Stimulated activated effector memory CD8-positive, alpha-beta T cell treated with anti-CD3 and anti-CD28 coated beads, Interleukin-12 subunit alpha, Interleukin-12 subunit beta, amount 100 ng/mL, for 72 hours (primary cell): ENCODE measurements at places on chromosomes 13 and 19.

DNA sequence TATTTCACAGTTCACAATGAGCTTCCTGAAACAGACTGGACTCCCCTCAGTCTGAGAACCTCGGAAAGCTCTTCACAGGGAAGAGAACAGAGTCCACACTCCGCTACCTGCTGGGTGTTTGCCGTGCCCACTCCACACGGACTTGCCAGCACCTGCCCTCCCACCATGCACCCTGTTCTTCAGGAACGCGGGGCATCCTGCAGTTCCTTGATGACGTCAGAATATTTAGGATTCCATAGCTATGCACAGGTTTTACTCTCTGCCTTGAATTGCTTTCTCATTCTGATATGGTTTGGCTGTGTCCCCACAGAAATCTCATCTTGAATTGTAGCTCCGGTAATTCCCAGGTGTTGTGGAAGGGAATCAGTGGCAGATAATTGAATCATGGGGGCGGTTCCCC lies 74.4 kb upstream of the FARP1 start:
- no peak for DNase-seq

DNA sequence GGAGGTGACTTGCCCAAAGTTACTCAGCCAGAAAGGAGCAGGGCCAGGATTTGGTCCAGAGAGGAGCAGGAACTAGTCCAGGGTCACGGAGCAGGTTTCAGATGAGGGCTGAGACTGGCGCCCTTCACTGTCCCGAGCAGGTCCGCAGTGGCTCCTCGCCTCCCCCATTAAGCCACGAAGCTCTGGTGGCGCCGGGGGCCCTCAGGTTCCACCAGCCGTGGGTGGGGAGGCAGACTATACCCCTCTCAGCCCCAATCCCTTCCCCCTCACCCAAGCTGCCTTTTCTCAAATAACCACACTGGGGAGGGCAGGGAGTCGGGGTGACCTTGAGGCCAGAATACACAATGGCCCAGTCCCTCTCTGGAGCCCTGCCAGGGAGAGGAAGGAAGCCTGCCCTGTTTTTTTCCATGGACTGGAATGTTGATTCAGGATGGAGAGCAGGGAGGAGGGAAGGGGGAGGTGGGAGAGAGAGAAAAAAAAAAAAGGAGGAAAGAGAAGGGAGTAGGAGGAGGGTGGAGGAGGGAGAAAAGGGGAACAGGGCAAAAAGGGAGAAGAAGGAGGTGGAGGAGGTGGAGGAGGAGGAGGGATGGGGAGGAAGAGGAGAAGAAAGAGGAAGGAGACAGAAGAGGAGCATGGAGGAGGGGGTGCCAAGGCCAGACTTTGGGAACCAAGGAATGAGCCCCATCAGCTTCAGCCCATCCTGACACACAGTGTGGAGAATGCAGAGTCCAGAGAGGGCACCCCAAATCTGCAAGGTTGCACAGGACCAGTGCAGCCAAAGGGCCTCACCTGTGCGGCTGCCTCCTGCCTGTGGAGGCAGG lies 19.7 kb downstream of the CEACAM16 start:
- no peak for DNase-seq

GRCh38 chr19:39840492-39840891 lies 5.7 kb downstream of the FBL start:
- DNase-seq = no peak

- DNase-seq = no peak
Measured at GRCh38 chr13:52931131-52931530, 82.7 kb upstream of the PCDH8 start.

- DNase-seq = no peak
Measured at GRCh38 chr13:113041896-113042295, 63.7 kb upstream of the F7 start.

GRCh38 chr19:31304831-31305312 lies 44.4 kb downstream of the TSHZ3 start:
- no peak for DNase-seq

DNA sequence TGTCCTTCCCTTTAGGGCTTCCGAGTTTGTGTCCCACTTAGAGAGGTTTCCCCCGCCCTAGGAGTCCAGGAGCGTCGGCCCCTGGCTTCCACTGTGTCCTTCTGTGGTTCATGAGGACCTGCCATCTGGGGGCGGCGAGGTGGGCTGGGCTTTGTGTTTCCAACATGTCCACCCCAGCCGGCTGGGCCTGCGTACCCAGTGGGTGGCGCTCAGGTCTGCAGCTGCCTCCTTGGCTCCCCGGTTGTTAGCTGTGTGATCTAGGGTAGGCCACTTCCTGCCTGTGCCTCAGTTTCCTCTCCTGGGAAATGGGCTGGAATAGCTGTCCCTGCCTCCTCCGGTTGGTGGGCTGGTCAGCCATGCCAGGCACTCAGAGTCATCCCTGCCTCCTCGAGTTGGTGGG lies 28.4 kb downstream of the KDM4B start:
- DNase-seq = no peak

- no peak for DNase-seq
Measured at GRCh38 chr13:65748227-65748626, 1481.9 kb downstream of the PCDH9 start.

GRCh38 chr13:34634448-34634847 lies 307.6 kb upstream of the NBEA start:
- no peak for DNase-seq

GRCh38 chr13:75986818-75987217 lies 350.7 kb downstream of the LMO7 start:
- DNase-seq = no peak

- DNase-seq = no peak
Measured at GRCh38 chr13:100497389-100497788, 91.2 kb downstream of the GGACT start.

DNA sequence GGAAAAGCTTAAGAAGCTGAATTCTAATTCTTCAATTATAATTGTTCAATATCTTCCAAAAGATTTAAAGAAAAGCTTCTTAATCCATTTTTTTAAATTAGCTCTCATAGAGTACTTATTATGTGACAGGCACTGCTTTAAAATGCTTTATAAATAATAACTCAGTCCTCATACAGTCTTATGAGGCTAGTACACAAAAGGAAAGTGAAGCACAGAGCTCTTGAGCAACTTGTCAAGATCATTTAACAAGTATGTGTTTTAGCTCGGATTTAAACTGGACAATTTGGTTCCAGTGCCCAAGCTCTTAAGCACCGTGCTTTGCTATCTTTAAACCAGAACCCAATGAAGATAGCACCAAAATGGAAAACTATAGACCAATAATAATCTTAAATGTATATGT lies 106.1 kb downstream of the DHRS12 start:
- DNase-seq = no peak

GRCh38 chr13:44760434-44760833 lies 184.3 kb upstream of the TSC22D1 start:
- DNase-seq = no peak

DNA sequence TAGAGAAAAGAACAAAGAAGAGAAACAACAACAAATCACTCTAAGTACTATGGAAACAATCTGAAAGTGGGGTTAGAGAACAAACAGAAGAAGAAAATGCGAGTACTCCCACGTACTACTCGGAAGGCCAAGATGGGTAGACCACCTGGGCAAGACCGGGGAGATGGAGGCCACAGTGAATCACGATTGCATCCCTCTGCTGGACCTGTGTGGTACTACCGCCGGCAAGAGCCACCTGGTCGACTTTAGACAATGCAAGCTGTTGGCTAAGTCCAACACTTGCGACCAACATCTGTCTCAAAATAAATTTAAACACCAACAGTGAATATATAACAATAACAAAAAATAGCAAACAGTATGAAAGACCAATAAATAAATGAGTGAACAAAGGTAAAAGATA lies 45.5 kb upstream of the ZNF91 start:
- no peak for DNase-seq

DNA sequence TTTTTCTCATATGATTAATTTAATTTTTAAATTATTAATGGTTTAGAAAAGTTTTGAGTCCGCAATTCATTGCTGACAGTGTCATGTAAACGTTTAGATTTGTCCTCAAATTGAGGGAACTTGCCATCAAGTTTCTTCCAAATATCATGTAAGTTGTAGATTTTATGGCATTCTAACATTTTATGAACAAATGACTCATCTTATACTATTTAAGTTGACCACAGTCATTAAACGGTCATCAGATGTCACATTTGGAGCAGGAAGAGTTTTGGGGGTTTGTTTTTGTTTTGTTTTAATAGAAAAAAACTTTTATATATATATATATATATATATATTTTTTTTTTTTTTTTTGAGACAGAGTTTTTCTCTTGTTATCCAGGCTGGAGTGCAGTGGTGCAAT lies 4.3 kb downstream of the ZNF114 start:
- no peak for DNase-seq

DNA sequence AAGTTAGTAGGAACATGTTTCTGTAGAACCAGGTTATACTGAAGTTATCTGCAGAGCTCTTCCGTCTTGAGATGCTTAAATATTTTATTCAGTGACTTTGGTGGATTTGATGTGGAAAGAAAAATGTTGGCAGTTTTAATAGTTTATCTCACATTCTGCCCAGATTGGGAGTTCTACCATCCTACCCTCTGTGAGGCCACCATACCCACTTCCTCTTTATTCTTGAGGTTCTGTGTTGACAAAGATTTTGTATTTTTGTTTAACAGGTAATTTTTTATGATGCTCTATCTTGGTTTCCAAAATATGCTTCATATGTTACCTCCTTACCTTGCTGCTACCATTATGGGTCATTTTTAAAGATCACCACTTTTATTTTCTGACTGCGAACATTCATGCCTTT lies 156.2 kb upstream of the ATXN8OS start:
- no peak for DNase-seq

- no peak for DNase-seq
Measured at GRCh38 chr19:3346677-3347353, 19.6 kb upstream of the NFIC start.

- DNase-seq = no peak
Measured at GRCh38 chr19:17948514-17948900, 15.7 kb downstream of the CCDC124 start.

DNA sequence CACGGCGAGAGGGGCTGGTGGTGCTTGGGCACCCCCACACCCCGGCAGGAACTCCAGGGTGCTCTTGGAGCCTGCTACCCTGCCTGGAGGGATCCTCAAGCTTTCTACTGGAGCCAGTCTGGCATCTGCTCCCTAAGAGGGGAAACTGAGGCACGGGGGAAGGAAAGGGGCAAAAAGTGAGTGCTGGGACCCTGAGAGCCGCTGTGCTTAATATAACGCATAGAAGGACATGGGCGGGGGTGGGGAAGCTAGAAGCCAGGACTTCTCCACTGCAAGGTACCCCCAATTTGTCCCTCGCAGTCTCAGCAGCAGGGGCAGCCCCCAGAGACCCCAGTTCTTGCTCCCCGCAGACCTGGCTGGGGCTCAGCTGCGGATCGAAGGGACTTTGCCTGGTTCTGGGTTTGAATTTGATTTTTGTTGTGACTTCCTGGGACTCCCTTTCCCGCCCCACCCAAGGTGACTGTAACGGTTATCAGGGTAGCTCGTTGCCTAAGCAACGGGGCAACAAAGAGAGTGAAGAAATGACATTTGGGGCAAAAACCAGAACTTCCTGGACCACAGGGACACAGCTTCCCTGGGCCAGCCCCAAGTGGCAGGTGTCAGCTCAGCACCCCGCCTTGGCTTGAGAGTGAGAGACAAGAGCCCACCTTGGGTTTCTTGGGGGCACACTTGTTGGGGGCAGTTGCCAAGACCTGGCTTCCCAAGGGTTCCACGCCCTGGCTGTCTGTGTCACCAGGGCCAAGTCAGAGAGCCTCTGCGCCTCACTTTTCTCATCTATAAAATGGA lies 638 bp downstream of the ADGRE5 start:
- peak; percentile 53 for DNase-seq

DNA sequence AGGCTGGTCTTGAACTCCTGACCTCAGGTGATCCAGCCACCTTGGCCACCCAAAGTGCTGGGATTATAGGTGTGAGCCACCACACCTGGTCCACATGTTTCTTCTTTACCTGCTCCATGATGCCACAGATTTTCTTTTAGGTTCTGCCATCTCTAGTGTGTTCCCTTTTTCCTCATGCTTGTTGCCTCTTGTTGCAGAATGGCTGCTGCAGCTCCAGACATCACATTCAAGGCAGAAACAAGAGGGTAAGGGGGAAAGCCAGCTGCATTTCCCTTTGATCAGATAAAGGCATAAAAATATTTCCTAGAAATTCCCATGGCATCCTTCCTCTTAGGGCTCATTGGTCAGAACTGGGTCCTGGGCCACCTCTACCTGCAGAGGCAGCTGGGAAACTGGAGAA lies 12.3 kb upstream of the CCDC124 start:
- DNase-seq = no peak

- no peak for DNase-seq
Measured at GRCh38 chr13:22812793-22813192, 368.0 kb upstream of the SGCG start.

GRCh38 chr19:49605605-49606004 lies 14.6 kb downstream of the PRR12 start:
- DNase-seq = no peak

DNA sequence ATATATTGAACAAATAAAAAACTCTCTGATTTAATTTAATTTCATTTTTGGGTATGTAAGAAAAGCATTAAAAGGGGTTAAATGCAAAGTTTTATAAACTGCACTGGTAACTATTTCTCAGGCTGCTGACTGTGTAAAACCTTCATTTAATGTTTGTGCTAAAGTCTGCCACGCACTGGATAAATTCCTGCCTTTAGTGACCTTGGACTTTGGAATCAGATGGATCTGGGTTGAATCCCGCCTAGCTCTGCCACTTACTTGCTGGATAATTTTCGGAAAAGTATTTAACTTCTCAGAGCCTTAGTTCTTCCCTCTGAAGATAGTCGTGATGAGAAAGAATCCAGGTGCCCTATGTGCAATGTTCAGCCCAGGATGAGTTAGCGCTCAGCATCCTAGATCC lies 58.6 kb downstream of the RASL11A start:
- no peak for DNase-seq

- no peak for DNase-seq
Measured at GRCh38 chr13:50353651-50354415, 338.6 kb downstream of the KCNRG start.

DNA sequence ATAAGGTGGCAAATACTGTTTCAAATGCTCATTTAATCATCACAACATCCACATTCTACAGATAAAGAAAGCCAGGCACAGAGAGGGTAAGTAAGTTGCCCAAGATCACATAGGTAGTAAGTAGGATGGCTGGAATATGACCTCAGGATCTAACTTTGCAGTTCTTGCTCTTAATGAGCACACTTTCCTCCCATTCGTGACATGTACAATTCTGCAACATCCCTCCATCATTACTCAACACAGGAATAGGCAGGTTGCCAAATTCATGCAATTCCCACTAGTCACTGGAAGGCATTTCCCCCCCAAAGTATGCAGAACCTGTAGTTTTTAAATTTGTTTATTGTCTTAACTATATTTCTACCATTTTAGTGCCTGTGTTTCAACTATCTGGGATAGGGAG lies 109.2 kb downstream of the OLFM4 start:
- no peak for DNase-seq
